NCI-H1417 treated with DMSO at 0.1 percent for 48 hours (cell line): ENCODE measurements at places on chromosomes 2 and 18.

- no peak for DNase-seq
These were observed 224.3 kb downstream of the ANAPC1 start for GRCh38 chr2:111659361-111660333.

DNA sequence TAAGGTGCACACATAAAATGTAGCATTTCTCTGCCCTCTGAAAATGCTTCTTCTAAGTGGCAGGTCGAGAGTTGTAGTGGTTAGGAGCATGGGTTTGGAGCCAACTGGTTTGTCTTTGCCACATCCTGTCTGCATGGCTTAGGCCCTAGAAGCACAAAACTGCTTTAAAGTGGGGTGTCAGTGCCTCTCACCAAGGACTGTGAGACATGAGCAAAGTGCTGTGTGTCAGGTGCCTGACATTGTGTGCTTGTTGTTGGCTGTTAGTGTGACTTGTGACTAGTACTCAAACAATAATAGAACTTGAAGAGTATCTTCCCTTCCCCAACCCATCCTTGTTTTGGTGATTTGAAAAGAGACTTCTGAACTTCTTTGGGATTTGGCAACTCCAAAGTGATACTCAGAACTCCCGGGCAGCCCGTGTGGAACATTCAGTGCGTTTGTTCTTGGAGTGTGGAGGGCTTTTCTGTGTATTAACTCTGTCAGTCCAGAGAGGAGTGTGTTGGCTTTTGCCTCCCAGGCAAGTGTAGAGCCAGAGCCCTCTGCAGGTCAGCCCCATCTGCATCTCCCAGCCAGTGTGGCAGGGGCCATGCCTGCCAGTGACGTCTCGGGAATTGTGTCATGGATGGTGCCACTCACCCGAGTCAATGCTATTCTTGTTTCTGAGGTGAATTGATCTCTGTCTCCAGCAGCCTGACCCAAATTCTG lies 5.0 kb downstream of the MGAT5 start:
- no peak for DNase-seq

GRCh38 chr2:232529806-232530547 lies 4.0 kb downstream of the CHRND start:
- no peak for DNase-seq

DNA sequence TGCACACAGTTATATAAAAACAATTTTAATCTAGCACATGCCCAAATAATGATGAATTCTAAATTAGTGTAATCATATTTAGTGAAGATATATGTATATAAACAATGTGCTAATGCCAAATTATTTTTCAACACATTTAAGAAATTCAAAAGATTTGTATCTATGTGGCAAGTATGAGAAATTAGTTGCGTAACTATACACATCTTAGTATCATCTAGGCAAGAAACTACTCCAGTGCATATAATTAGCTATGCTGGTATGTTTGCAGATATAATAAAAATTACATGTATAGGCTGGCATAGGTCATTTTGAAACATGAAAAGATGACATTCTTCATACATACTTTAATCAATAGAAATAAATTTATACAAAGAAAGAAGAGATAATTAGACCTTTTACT lies 252.0 kb upstream of the VWC2L start:
- no peak for DNase-seq

DNA sequence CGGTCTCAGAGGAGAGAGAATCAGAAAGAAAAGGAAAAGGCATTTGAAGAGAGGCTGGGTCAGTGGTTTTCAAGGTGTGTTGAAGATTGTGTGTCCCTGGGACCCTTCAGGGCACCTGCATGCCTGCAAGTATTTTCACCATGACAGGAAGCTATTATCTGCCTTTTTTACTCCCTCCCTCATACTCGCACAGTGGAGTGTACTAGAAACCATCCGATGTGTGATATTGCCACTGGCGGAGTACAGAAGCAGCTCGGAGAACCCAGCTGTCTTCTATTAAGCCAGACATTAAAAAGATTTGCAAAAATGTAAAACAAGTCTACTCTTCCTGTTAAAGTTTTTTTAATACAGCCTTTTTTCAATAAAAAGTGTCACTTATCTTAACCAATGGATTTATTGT lies 33.7 kb upstream of the RFX8 start:
- no peak for DNase-seq

GRCh38 chr2:109144721-109145120 lies 15.7 kb downstream of the SH3RF3 start:
- DNase-seq, result no peak

GRCh38 chr2:193900292-193900691 lies 1705.6 kb upstream of the TMEFF2 start:
- DNase-seq, result no peak

DNA sequence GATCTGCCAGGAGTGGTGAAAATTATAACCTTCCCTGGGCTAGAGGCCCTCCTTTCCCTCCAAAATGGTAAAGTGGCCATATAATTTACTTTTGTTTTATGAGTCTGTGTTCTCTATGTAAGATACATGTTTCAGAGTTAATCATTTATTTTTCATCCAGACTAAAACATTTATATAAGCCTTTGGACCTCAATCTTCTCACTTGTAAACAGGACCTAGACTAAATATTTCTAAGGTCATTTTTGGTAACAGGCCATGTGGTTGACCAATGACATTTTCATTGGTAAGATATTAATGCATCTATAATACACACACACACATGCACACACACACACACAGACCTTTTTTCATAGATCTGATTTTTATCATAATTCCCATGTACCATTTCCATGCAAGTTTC lies 79.7 kb upstream of the KCTD1 start:
- no peak for DNase-seq

- no peak for DNase-seq
These were observed 43.6 kb upstream of the INHBB start for GRCh38 chr2:120302301-120302700.

DNA sequence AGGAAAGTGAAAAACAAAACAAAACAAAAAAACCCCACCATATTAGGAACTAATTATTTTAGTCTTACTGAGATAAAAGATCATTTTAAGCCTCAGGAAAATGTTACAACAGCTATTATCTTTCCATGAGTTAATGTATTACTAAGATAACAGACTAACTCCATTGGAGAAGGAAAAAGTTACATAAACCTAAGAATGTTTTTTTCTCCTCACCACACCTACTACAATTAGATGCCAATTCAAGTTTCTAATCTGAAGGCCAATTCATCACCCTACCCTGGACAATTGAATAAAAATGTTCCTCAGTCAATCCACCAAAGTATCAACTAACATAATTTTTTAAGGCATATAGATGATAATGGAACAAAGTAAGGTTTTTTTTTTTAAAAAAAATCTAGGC lies 10.2 kb upstream of the GFPT1 start:
- no peak for DNase-seq

DNA sequence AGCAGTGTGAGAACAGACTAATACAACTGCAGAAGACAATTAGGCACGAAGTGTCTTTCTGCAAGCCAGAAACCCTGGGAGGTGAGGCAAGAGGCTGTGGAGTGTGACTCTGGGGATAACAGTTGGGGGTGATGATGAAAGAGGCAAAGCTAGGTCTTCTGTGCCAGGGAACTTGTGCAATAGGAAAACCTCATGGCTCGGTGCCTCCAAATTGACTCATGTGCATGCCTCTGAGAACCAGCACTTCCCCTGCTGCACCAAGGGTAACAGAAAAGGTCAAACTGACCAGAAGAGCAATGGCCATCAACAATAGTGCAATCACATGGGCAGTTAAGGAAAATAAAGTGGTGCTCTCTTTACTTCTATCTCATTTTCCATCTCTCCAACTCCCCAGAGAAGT lies 136.4 kb downstream of the SCG2 start:
- DNase-seq, result no peak

GRCh38 chr2:3010001-3010400 lies 367.6 kb downstream of the EIPR1 start:
- DNase-seq, result no peak

- DNase-seq, result no peak
These were observed 88.5 kb downstream of the CDH2 start for GRCh38 chr18:28088477-28088876.
